ENCODE measurements at places on chromosomes 7 and 10.

DNA sequence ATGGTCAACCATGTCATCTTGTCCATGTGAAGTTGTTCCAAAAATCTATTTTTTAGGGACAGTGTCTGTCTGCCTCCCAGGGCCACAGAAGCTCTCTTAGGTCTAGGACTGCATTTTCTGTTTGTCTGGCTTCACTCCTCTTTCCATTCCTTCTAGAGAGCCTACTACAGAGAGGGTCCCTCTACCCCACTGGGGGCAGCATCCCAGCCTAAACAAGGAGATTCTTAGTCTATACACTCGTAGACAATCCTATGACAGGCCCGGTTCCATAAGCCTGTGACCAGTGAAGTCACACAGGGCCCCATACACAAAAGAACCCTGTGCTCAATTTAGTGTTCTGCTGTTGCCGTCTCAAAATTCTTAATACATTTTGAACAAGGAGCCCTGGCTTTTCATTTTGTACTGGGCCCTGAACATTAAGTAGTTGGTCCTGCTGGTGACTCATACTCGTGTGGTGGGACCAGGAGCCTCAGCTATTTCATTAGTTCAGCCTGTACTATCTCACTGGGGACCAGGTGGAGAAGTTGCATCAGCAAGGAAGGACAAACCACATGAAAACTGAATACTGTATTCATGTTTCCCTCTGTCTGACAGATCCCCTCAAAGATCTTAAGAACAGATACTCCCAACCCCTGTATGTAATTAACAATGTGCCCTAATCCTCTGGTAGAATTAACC lies 23.5 kb upstream of the FAM180A start:
- DNase-seq, result peak; percentile 76

GRCh38 chr7:55050281-55050680 lies 31.5 kb downstream of the EGFR start:
- no peak for DNase-seq

GRCh38 chr10:29358010-29358616 lies 69.2 kb downstream of the LYZL1 start:
- peak; percentile 51 for DNase-seq

DNA sequence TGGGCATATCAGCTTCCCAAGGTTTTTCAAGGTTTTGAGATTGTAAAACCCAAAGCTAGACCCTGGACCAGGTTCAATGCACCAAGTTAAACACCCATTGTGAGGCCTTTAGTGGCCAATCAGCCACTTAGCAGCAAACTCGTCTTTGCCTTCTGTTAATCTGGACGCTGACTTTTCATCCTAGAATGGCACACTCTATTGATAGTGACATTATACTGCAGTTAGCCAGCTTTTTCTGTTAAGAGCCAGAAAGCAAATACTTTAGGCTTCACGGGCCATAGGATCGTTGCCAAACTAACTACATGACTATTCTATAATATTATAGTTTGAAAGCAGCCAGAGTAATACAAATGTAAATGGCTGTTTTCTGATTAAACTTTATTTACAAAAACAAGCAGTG lies 51.3 kb downstream of the VKORC1L1 start:
- no peak for DNase-seq

GRCh38 chr7:77531038-77531437 lies 6.1 kb upstream of the PTPN12 start:
- no peak for DNase-seq

DNA sequence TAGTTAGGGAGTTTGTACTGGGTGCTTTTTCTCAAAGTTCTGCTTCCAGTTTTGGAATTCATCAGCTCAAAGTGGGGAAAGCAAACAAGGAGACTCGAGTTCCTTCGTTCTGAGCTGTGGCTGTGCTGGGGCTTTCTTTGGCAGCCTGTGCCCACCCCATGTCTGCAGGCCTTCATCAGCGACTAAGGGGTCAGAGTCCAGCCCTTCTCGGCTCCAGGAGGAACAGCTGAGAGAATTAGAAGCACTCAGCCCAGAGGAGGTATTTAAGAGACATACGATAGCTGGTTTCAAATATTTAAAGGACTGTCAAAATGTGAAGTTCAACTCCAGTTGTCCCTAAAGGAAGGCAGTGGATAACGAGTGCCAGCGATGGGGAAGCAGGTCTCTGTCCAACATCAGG lies 41.3 kb downstream of the SH3PXD2A start:
- DNase-seq, result no peak

GRCh38 chr7:54705436-54705835 lies 53.6 kb downstream of the SEC61G start:
- peak; percentile 43 for DNase-seq

DNA sequence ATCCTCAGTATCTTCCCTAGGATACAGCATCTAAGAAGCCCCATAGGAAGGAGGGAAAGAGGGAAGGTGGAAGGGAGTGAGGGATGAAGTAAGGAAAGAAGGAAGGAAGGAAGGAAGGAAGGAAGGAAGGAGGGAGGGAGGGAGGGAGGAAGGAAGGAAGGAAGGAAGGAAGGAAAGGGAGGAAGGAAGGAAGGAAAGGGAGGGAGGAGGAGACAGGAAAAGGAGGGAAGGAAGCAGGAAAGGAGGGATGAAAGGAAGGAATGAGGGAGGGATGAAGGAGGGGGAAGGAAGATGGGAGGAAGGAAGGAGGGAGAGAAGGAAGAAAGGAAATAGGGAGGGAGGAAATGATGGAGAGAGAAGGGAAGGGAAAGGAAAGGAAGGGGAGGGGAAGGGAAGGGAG lies 455.6 kb upstream of the ZMIZ1 start:
- DNase-seq, result no peak

- DNase-seq, result no peak
Observed at GRCh38 chr7:157233677-157234076, 95.0 kb downstream of the UBE3C start.

DNA sequence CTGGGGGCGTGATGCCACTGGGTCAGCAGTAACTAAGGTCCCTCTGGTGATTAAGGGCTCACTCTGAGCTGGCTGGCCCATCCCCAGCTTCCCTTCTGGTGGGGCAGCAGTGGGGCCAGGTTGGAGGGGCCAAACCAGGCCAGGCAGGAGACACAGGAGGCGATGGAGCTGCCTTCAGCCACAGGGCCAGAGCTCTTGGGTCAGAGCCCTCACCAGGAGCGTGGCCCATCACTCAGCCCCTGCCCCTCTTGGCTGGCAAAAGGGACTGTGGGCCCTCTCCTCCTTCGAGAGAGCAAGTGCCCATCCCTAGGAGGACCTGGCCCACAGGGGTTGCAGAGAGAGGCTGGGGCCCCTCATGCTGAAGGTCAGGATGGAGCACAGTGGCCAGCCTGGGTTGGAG lies 4.5 kb downstream of the KCNK18 start:
- no peak for DNase-seq

DNA sequence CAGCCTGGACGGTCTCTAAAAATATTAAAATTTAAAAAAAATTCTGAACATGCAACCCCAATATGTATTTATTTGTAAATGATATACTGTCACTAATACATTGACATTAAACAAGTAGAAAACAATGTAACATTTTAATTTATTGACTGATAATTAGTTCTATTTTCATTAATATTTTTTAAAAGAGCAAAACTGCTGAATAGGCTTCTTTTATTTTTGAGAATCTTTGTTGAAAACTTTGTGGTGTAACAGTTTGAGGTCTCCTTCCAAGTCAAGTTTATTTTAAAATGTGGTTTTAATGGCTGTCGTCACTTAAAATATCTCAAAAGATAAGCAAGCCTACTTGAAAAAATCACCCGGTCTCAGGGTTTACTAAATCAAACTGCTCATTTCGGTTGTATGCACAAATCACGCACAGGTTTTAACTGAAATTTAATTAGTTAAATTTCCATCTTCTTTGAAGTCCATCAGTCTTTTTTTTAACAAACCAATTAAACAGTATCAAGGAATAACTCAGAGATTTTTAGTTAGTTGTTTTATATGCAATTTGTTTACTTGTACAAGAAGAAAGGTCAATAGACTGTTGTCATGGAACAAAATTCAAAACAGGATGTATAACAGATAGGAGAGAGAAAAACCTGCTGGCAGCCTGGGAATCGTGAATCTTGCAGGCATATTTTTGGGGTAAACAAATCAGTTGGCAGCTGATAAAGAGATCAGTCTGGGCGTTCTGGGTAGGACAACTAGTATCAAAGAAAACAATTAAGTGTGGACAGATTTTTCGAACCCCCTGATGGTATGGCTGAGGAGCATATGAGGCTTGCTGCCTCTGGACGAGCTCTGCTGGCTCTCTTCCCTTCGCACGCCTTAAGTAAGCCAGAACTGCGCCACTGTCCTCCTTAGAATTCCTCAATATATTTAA lies 9.7 kb upstream of the EDRF1 start:
- DNase-seq, result peak; percentile 37

- no peak for DNase-seq
Observed at GRCh38 chr7:141349338-141349737, 201.9 kb upstream of the AGK start.

- DNase-seq, result no peak
Observed at GRCh38 chr10:24357344-24358004, 148.5 kb downstream of the KIAA1217 start.

DNA sequence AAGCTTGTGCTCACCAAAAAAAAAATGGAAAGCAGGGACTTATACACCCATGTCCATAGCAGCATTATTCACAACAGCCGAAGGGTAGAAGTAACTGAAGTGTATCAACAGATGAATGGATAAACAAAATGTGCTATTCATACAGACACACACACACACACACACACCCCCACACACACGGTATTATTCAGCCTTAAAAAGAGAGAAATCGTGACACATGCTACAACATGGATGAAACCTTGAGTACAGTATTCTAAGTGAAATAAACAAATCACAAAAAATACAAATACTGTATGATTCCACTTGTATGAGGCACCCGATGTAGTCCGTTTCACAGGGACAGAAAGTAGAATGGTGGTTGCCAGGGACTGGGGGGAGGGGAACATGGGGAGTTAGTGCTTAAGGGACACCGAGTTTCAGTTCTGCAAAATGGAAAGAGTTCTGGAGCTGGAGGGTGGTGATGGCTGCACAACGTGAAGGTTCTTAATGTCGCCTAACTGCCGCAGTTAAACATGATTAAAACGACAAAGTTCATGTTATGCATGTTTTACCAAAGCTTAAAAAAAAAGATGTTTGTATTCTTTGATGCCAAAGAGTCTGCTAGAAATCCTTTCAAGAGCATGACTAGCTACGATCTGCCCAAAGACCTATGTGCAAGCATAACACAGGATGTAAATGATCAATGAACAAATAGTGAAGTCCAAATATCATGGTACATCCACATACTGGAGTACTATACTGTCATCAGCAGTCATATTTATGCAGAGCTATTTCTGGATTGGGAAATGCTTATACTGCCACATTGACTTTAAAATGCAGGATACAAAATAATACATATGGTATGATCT lies 7.2 kb downstream of the TNS3 start:
- DNase-seq, result no peak
